ENCODE measurements at places on chromosomes 3 and 15.
A peak's percentile ranks its signal among the peaks of the same experiment; 100 is the strongest.

- DNase-seq: no peak
These were observed 58.5 kb downstream of the DCUN1D1 start for GRCh38 chr3:182921665-182922355.

DNA sequence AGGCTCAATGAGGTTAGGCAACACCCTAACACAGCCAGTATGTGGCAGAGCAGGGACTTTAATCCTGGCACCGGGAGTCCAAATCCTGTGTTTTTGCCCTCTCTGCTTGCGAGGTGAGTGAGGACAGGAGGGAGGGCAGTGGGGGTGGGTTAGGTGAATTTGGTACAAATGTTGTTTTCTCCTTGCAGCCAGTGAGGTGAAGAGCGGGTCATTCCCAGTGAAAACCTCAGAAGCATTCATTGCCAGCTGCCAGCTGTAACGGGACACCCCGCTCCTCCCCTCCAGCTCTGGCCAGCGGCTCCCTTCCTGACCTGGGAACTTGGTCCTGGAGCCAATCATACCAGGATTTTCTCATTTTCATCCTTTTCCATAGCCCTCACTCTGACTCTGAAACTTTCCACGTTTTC is 45.7 kb upstream of the RAB6B start:
- no peak for DNase-seq

- DNase-seq: no peak
These were observed 363.6 kb downstream of the NR2F2 start for GRCh38 chr15:96693990-96694517.

GRCh38 chr15:25178835-25179672 is 224.3 kb downstream of the SNRPN start:
- peak; percentile 2 for DNase-seq

- no peak for DNase-seq
These were observed 12.9 kb downstream of the FBN1 start for GRCh38 chr15:48632651-48633050.

GRCh38 chr3:157501863-157502262 is 1.4 kb downstream of the VEPH1 start:
- DNase-seq: no peak

GRCh38 chr15:43966646-43967045 is 139.8 kb downstream of the WDR76 start:
- DNase-seq: no peak

- DNase-seq: peak; percentile 75
These were observed 76.2 kb upstream of the HERC1 start for GRCh38 chr15:63909819-63910437.

- DNase-seq: no peak
These were observed 164.7 kb upstream of the UBE2E2 start for GRCh38 chr3:23038471-23038870.

DNA sequence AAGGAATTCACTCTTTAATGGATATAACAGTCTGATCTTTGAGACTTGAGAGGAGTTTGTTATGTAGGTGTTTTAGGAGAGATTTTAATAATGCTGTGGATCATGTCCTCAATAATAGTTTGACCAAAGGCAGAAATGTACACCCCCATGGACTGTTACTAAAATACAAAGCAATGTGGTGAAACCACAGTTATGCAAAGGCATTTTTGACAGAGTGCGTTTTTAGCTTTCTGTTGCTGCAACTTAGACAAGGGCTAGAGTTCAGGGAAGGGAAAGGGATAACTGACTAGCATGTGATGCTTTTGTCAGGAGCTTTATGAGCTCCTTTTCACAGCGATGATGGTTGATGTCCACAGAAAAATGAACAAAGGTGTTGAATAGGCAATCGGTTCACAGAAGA is 3.6 kb upstream of the STARD5 start:
- no peak for DNase-seq

DNA sequence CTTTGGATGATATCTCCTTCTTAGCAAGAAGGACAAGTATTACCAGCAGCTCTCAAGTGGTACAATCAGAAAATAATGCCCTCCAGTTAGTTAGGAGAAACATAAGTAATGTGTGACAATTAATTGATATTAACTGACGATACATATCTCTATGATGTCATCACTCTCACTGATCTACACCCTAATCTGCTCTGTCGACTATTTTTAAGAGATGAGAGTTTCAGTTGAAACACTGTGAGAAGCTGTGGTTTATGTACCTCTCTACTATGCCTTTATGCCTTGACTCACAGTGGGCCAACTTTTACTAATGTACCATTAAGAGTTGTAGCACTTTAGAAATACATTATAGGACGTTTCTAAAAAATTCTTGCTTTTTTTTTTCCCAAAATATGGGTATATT is 8.6 kb downstream of the CEP152 start:
- DNase-seq: no peak

DNA sequence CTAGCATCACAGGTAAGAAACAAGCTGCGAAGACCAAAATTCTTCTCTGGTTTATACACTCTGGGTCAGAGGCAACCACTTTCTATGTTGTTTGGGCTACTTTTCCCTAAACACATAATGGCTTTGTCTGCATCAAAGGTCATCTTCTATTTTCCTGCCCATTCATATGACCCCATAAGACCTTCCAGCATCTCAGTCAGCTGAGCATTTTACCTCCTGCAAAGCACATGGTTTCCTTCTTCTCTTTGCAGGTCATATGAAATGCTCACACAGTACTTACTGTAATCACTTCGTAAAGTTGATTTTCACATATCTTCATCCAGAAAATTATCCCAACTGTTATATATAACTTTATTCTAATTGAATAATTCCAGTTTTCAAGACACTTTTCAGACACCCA is 34.8 kb downstream of the LIPC start:
- DNase-seq: no peak

GRCh38 chr3:170372190-170372879 is 14.8 kb downstream of the SKIL start:
- no peak for DNase-seq

DNA sequence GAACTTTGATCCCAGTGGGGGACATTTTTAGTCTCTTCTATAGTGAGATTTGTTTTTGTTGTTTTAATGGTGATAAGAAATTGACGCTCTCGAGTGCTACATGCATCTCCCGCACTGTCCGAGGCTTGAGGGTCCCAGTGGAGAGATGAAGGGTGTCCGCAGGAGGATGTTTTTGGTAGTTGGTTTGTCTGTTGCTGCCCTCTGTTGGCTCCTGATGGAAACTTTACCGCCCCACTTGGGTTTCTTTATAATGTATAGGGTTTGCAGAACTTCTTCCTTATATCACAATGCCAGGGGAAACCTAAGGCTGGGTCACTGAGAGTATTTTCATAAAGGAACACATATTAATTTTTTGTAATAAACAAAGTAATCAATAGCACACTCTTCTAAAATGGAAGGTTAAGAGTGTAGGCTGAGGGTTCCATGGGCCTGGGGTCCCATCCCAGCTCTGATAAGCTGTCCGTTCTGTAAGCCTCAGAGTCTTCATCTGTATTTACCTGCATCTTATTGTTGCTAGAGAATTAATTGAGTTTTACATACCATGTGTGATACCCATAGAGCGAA is 185.3 kb upstream of the FEZF2 start:
- peak; percentile 28 for DNase-seq

DNA sequence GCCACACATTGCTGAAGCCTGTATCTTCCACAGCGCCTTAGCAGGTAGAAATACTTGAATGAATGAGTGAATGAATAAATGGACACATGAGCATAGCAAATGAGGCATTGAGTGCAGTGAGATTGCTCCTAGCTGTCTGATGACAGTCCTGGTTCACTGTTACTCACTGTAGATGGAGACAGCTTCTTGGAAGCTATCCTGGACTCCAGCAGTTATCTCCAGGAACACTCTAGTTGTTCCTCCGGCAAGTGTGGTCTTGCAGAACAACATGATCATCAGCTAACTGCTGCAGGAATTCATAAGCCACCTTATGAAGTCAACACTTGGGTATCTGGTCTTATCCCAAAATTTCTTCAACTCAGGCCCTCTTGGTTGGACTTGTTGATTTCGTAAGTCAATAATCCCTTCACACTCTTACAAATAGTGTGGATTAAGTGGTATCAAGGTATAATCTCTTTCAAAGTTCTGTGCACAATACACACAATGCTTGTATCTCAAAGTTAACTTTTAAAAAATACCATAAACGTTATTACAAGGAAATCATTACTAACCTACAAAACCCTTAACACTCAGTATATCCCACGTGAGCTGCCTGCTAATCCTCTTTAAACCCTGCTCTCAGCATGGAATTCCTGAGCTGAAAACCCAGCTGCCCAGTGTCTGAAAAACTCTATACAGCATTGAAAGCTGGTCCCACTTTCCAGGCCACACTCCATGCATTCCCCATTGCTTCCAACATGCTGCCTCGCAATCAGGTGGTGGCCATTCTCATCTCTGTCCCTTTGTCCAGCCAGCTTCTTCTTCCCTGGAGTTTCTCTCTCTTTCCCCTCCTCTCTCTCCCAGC is 14.4 kb upstream of the ZBTB38 start:
- peak; percentile 64 for DNase-seq

DNA sequence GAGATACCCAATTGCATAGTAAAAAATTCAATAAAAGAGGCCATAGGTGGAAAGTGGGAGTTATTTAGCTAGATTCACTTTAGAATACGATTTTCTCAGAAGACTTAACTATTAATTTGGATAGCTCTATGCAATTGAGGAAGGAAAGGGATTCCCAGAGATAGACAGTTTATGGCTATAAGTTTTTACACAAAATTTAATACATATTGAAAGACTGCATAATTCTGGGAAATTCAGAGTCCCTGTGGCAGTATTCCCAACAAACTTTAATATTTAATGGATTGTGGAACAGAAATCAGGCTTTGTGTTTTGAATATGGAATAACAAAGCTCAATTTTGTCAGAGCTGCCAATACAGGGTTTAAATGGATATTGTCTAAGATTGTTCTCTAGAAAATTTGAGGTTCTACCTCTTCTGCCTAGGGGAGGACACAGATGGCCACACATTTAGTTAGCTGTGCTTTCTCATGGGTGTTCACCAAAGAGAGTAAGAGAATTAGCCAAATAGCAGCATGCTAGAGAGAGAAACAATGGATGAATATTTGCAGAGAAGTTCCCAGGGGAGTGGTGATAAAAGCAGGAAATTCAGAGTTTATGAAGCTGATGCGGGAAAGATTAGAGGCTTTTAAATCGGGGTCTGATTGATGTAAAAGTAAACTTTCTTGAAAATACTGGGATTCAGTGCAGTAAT is 8.5 kb downstream of the ISL2 start:
- DNase-seq: no peak

DNA sequence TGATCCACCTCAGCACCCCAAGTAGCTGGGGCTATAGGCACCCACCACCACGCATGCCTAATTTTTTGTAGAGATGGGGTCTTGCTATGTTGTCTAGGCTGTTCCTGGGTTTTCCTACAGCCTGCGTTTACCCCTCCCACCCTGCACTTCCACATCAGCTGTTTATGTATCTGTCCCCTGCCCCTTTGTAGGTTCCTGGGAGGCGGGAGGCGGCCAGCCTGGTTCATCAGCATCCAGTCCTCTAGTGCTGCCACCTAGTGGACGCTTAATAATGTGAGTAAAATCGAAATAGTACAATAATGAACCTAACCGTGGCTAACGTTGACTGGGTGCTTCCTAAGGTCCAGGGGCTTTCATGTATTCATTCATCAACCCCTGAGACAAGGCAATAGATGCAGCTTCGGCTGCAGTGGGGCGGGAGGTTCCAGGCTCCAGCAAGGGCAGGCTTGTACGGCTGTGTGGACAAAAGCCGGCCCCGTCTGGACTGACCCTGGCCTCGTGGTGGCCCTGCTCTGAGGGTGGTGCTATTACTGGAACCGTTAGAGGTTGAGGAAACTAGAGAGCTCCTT is 1.2 kb upstream of the LCTL start:
- DNase-seq: peak; percentile 83

- DNase-seq: no peak
These were observed 134.9 kb upstream of the TOPAZ1 start for GRCh38 chr3:44106756-44107155.

- DNase-seq: peak; percentile 86
These were observed 6.2 kb upstream of the MEIS2 start for GRCh38 chr15:37106490-37107001.

DNA sequence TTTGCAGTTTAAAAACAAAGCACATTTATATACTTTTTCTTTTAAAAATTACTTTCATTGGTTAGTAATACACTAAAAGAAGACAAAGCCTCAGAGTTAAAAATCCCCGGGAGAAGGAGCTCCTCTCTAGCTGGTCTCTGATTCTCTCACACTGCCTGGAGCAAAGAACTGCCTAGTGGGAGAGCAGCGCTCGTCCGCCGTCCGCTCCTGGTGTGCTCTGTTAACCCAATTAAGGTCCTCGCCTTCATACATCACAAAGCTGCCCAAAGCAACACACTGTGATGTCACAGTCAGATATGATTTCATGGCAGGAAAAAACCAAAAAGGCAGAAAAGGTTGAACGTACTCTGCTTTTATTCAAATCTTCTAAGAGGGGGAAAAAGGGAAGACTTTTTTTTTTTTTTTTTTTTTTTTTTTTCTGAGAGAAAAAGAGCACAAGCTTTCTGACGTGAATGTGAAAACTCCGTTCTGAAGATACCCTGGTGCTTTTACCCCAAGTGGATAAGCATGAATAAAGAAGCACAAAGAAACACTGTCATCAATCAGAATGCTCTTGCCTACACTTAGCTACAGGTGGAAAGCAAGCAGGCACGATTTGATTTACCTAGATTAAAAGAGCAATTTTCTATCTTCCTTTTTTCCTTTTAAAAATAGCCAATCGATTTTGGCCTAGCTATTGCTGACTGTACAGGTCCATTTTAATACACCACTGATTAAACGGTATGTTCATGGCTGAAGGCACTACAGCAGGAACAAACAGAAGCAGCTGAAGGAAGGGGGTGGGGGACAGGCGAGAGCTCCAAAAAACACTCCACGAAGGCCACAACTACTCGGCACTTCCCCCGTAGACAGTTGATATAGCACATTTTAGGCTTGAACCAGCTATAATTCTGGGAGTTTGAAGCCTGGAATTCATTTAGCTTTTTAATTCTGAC is 115.2 kb downstream of the TIGIT start:
- no peak for DNase-seq

GRCh38 chr3:30658328-30659052 is 52.1 kb downstream of the TGFBR2 start:
- no peak for DNase-seq

DNA sequence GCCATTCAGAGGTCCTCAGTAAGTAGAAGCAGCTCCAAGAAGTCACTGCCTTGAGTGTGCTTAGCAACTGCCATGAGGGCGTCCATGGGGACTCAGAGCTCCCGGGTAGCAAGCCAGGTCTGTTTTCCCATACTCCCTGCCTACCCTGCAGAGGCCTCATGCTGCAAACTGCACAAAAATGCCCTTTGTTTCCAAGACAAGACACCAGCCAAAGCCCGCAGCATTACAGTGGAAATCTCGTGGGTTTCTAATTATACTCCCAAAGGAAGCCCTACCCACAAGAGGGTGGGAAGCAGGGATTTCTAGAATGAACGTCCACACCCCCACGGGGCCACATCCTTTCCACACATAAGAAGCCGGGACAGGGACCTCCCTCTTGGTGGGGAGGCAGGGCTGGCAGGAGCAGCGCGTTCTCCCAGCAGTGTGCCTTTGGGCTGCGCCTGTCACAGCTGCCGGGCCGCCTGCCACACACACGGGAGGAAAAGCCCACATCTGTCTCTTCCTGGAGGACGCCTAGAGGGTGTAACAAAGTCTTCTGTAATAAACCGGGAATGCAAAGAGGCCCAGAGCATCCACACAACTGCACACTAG is 31.1 kb downstream of the FAM174B start:
- DNase-seq: no peak

Measured in WERI-Rb-1 (cell line).